ENCODE measurements at places on chromosomes 5 and 9.

GRCh38 chr5:57509501-57510260 lies 27.1 kb upstream of the ACTBL2 start:
- DNase-seq, result no peak

GRCh38 chr5:170333161-170333910 lies 35.8 kb upstream of the LCP2 start:
- no peak for DNase-seq

- no peak for DNase-seq
Observed at GRCh38 chr5:145792840-145793239, 42.3 kb downstream of the PRELID2 start.

- no peak for DNase-seq
Observed at GRCh38 chr9:32069169-32069813, 315.2 kb upstream of the ACO1 start.

DNA sequence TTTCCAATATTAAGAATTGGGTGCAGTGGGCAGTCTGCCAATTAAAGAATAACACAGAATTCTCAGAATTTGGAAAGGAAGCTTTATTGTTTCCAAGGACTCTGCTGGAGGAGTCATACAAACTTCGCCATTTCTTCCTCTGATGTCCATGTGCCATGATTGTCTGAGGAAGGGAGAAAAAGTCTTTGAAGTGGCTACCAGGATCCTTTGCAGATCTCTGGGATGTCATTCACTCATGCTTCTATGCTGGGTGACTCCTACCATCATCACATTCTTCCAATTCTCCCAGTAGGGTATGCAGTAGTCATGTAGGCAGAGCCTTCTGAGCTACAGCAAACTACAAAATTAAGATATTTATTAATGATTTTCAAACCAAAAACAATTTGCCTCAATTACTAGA lies 3.2 kb upstream of the SMAD5 start:
- no peak for DNase-seq

DNA sequence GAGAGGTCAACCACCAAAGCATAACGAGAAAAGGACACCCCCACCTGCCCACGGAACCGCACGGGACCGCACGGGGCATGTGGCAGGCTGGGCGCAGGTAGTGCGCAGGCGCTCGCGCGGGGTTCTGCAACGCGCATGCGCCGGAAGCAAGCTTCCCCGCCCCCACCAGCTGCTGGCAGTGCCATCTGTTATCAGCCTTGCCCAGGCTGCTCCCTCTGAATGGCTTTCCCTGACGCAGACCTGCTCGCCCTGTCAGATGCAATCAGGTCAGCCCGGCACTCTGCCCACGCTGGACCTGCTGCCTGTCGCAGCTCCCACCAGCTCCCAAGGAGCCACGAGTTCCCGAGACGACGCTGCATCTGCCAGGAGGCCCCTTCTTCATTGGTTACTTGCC lies 22.8 kb downstream of the PTCH1 start:
- DNase-seq, result no peak

GRCh38 chr9:35861161-35861897 lies 8.9 kb downstream of the OR13J1 start:
- no peak for DNase-seq

GRCh38 chr9:83432877-83433550 lies 105.2 kb downstream of the FRMD3 start:
- no peak for DNase-seq

DNA sequence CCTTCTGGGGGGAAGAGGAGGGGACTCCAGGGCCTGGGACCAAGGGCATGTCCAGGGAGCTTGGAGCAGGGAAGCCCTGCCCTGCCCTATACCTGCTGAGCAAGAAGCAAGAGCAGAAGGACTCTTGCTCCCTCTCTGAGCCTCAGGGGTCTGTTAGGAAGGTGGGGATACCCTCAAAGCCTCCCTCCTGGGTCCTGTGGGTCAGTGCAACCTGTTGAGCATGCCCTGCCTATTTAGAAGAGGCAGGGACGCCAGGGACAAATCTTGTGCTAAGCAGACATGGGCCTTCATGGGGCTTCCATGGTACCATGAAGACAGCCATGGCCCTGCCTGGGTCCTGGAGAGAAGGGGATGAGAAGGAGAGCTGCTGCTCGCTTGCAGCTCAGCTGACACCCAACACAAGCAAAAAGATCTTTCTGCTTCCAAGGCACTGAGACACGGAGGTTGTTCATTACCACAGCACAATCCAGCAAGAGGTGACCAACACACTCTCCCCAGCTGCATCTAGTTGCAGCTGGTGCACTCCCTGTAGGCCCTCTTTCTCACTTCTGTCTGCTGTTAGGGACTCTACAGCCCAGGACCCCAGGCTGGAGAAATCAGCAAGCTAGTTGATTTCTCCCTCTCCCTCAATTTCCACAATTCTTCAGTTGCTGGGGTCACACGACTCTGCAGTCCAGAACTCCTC lies 39.3 kb downstream of the C9orf50 start:
- DNase-seq, result no peak

Measured in effector CD8-positive, alpha-beta T cell (primary cell).